ENCODE measurements at places on chromosomes 7 and 10.

DNA sequence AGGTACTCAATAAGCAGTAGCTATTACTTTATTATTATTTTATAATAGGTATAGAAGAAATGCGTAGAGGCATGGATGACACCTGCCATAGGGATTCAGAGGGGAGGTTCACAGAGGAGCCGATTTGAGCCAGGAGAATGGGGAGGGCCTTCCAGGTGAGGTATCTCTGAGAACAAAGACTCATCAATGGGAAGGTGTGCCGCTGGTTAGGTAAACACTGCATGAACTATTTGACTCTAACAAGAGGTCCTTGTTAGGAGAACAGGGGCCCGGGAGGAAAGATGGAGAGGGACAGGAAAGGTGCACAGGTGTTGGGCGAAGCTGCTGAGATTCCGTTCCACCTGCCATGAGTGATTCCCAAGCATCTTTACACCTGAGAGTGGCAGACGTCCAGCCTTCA is 41.8 kb upstream of the TMEM273 start:
- H3K4me3 ChIP-seq = no peak overlapping the region
- peak; percentile 33 for DNase-seq
- H3K36me3 ChIP-seq = no peaks in the 10 kb centered on the region
- H3K27me3 ChIP-seq = no peaks in the 10 kb centered on the region

DNA sequence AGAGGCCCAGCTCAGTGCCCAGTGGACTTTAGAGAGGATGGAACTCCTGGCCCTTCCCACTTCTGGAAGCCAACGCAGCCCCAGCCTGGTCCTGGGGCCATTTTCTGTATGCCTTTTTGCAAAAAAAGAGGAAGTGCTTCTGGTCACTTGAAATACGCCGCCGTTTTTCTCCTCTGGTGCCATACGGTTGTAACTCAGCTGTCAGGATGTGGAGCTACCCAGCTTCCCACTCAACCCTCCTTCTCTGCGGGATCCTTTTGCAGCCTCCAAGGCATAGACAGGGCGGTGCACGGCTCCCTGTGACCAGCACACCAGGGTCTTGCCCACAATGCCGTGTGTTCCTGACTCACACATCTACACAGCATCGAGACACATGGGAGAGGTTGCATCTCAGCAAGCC is 369.6 kb downstream of the TCERG1L start:
- no peaks in the 10 kb centered on the region for H3K36me3 ChIP-seq
- H3K27me3 ChIP-seq = no peaks in the 10 kb centered on the region
- H3K27ac ChIP-seq = no peak overlapping the region
- H3K4me1 ChIP-seq = no peaks in the 10 kb centered on the region

- no peak for DNase-seq
- no peaks in the 10 kb centered on the region for H3K4me1 ChIP-seq
- H3K36me3 ChIP-seq = no peaks in the 10 kb centered on the region
- H3K27ac ChIP-seq = no peak overlapping the region
These were observed 552.5 kb upstream of the MBL2 start for GRCh38 chr10:53325066-53325465.

DNA sequence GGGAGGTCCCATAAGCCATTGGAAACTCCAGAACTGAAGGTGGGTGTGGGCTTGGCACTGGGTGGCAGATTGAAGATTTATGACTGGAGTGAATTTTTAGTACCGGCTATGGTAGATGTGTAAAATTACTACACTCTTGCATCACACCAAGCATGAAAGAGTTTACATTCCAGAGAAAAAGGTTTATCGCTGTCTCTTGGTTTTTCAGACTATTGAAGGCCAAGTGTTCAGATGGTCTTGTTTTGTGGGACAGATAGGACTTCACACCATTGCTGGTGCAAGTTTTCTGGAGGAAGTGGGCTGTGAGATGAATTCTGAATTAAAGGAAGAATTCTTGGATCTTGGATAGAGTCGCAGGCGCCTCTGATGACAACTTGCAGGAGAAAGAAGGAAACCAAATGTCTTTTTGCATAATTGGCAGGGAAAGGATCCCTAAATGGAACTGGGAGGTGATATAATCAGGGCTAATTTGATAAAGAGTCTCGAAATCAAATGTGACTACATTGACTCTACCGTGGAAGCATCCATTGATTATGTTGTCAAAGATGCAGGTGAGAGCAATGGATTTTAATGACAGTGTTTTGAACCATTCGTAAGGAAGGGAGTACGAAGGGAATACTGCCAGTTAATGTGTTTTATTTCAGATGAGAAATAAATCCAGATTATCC is 14.2 kb upstream of the NMT2 start:
- H3K4me3 ChIP-seq = no peak overlapping the region
- H3K36me3 ChIP-seq = no peaks in the 10 kb centered on the region
- H3K27me3 ChIP-seq = no peaks in the 10 kb centered on the region
- no peaks in the 10 kb centered on the region for H3K4me1 ChIP-seq

- H3K36me3 ChIP-seq = no peaks in the 10 kb centered on the region
- peak overlapping the region; percentile 27 for H3K27ac ChIP-seq
- peak; percentile 14 for DNase-seq
- no peaks in the 10 kb centered on the region for H3K27me3 ChIP-seq
- H3K4me3 ChIP-seq = no peak overlapping the region
- peaks cover 5% of the 10 kb centered on the region for H3K4me1 ChIP-seq
These were observed 30.7 kb upstream of the TRIL start for GRCh38 chr7:28988810-28989209.

DNA sequence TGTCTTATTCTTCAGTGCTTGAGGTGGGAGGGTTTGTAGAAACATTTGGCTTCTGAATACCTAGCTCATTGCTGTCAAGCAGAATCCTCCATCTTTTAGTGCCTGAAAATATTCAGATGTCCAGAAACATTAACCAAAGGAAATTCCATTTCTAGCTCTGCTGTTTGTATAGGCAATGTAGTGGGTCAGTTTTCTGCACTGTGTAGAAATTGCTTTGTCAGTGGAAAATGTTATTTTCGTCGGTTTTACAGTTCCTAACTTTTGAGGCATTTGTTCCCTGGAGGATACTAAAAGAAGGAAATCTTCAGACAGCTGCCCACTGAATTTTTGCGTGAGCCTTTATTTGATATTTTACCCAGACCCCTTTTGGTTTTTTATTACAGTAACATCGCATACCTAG is 143.4 kb downstream of the TPST1 start:
- no peaks in the 10 kb centered on the region for H3K27me3 ChIP-seq
- peaks cover 13% of the 10 kb centered on the region for H3K4me1 ChIP-seq
- H3K4me3 ChIP-seq = no peak overlapping the region
- H3K27ac ChIP-seq = no peak overlapping the region
- DNase-seq = no peak

GRCh38 chr7:101995121-101995520 is 177.7 kb downstream of the CUX1 start:
- no peak for DNase-seq
- H3K4me3 ChIP-seq = no peak overlapping the region
- H3K27me3 ChIP-seq = no peaks in the 10 kb centered on the region

DNA sequence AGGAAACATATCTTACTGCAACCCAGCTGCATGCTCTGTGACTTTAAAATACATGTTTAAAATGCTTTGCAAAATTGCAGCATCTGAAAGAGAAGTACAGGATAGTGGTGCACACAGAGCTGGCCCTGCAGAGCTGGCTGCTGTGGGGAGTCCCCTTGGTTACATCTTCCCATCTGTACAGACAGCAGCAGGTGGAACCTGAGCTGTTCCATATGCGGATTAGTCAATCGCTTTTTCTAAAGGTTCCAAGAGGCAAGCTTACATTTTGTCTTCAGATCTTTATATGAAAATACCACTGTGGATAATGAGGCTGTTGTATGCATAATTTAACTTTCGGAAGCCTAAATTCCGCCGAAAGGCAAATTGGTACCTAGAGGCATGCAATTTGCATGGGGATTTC is 444.1 kb downstream of the NRG3 start:
- H3K27ac ChIP-seq = no peak overlapping the region
- DNase-seq = no peak
- no peak overlapping the region for H3K4me3 ChIP-seq

GRCh38 chr10:42983591-42983990 is 93.3 kb upstream of the RET start:
- H3K4me3 ChIP-seq = no peak overlapping the region
- DNase-seq = no peak
- H3K27ac ChIP-seq = no peak overlapping the region
- H3K27me3 ChIP-seq = no peaks in the 10 kb centered on the region

DNA sequence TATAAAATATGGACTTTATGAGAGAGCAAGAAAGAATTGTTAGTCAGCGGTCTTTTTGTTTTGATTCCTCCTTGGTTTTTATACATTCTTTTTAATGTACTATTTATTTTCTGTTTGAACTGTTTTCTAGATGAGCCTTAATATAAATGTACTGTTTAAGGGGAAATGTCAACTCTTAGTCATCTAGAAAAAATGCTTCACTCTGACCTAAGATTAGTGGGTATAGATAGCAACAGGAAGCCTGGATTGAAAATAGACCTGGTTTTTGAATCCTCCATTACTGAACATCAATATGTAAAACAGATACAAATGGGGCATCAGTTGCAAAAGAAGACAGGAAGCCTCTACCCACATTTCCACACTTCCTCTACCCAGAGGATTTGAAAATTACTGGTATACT is 87.8 kb downstream of the CHRM2 start:
- H3K36me3 ChIP-seq = no peaks in the 10 kb centered on the region
- no peak for DNase-seq
- H3K4me1 ChIP-seq = no peaks in the 10 kb centered on the region
- H3K27me3 ChIP-seq = no peaks in the 10 kb centered on the region
- H3K27ac ChIP-seq = no peak overlapping the region

DNA sequence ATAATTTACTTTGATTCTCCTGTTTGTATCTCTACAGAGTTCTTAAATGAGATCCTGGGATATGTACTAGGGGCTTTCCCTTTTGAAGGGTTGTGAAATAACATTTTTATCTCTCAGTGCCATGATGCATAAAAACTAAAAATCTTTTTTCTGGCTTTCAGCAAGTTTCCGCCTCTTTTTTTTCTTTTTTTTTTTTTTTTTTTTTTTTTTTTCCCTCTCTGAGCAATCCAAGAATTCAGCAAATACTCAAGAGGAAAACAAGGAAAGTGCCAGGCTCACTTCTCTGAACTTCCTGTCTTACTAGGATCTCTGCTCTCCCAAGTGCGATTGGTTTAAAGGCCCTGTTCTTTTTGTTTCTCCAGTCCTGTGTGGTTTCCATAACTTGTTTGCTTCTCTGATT is 79.9 kb downstream of the HYCC1 start:
- no peak overlapping the region for H3K4me3 ChIP-seq
- no peak for DNase-seq
- H3K4me1 ChIP-seq = no peaks in the 10 kb centered on the region
- H3K27me3 ChIP-seq = no peaks in the 10 kb centered on the region

DNA sequence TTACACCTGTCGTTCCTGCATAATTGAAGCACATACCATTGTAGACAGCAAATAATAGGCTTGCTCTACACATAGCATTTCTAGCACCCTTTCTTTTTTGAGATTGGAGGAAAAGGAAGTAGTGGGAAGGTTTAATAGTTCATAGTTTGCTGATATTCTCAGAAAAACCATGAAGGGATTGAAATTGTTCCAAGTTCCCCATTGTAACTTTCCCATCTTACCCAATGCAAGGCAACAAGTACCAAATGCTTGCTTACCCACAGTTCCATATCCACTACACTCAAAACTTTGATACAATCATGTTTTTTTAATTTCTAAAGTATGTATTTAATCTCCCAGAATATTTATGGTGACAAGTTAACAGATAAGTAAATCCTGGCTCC is 13.8 kb downstream of the CYP3A5 start:
- no peaks in the 10 kb centered on the region for H3K4me1 ChIP-seq
- no peak for DNase-seq
- no peak overlapping the region for H3K4me3 ChIP-seq
- H3K27ac ChIP-seq = no peak overlapping the region

GRCh38 chr10:27611744-27612550 is 107.8 kb downstream of the RAB18 start:
- no peaks in the 10 kb centered on the region for H3K4me1 ChIP-seq
- no peak for DNase-seq
- H3K27me3 ChIP-seq = no peaks in the 10 kb centered on the region
- H3K27ac ChIP-seq = no peak overlapping the region

- no peak overlapping the region for H3K27ac ChIP-seq
- DNase-seq = no peak
- H3K4me3 ChIP-seq = no peak overlapping the region
- H3K27me3 ChIP-seq = no peaks in the 10 kb centered on the region
These were observed 167.1 kb downstream of the DIP2C start for GRCh38 chr10:522350-522749.

GRCh38 chr10:30057421-30057841 is 2.0 kb downstream of the JCAD start:
- peak overlapping the region; percentile 89 for H3K27ac ChIP-seq
- DNase-seq = peak; percentile 27
- no peaks in the 10 kb centered on the region for H3K27me3 ChIP-seq
- H3K4me3 ChIP-seq = no peak overlapping the region
- no peaks in the 10 kb centered on the region for H3K36me3 ChIP-seq

DNA sequence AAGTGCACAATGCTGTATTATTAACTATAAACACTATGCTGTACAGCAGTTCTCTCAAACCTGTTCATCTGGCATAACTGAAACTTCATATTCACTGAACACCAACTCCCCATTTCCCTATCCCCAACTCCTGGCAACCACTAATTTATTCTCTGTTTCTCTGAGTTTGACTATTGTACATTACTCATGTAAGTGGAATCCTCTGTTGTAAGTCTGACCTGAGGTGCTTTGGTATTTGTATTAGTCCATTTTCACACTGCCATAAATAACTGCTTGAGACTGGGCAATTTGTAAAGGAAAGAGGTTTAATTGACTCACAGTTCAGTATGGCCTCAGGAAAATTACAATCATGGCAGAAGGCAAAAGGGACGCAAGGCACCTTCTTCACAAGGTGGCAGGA is 266.3 kb downstream of the PPP1R3A start:
- no peak overlapping the region for H3K27ac ChIP-seq
- DNase-seq = no peak
- H3K4me3 ChIP-seq = no peak overlapping the region
- H3K36me3 ChIP-seq = no peaks in the 10 kb centered on the region
- no peaks in the 10 kb centered on the region for H3K4me1 ChIP-seq

- no peak overlapping the region for H3K27ac ChIP-seq
- no peaks in the 10 kb centered on the region for H3K27me3 ChIP-seq
- no peaks in the 10 kb centered on the region for H3K4me1 ChIP-seq
- no peaks in the 10 kb centered on the region for H3K36me3 ChIP-seq
- H3K4me3 ChIP-seq = no peak overlapping the region
These were observed 13.5 kb upstream of the VDAC2 start for GRCh38 chr10:75197066-75197465.

DNA sequence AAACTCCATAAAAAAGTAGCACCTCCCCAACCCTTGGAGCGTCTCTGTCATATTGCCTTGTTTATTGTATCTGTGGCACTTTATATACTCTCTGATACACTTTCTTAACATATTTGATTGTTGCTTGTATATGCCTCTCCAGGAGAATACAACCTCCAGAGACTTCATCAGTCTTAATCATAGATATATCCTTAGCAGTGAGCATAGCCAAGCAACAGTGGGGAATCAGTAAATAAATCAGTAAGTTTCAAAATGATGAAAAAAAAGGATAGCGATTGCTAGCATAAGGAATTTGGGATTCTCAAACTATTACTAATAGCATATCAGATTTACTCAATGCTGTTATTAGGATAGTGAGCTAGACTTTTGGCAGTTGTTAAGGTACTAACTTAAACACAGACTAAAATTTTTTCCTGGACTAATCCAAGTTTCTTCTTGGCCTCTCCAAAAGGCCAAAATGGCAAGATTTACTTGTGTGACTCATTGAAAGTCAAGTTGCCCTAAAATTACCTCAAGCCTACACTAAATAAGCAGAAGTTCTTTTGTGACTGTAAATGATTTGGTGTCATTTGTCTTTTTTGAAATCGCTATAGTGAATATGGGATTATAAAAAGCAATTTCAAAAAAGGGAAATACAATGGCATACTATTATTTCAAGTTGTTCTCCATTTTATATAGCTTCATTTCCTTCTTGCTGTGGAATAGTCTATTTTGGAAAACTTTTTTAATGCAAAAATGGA is 177.9 kb downstream of the CHN2 start:
- H3K27me3 ChIP-seq = no peaks in the 10 kb centered on the region
- H3K36me3 ChIP-seq = no peaks in the 10 kb centered on the region
- H3K27ac ChIP-seq = no peak overlapping the region
- no peak overlapping the region for H3K4me3 ChIP-seq
- peaks cover 7% of the 10 kb centered on the region for H3K4me1 ChIP-seq

Data from thyroid gland (tissue), 4 donors.